Activated CD4-positive, alpha-beta T cell treated with anti-CD3 and anti-CD28 coated beads, Interleukin-2, amount 50 U/mL, for 24 hours (primary cell): ENCODE measurements at places on chromosomes 2 and 18.

GRCh38 chr2:101047774-101048173 lies 45.7 kb downstream of the RPL31 start:
- no peak for DNase-seq

DNA sequence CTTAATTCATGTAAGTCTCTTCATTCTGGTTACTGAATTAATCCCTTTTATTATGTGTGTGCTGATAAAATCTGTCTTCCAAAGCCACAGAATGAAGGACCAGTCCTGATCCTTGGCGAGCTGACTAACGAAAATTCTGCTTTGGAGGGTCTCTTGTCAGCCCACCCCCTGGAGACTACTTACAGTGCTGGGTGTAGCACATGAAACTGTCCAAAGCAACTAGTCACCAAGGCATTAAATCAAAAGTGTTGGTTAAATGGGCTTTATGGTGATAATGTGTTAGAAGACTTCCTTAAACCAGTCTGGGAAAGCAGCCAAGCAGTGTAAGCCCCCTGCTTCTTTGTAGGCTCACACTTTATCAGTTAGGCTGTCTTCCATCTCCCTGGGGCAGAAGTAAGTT lies 420.2 kb downstream of the SUCLG1 start:
- DNase-seq = no peak

DNA sequence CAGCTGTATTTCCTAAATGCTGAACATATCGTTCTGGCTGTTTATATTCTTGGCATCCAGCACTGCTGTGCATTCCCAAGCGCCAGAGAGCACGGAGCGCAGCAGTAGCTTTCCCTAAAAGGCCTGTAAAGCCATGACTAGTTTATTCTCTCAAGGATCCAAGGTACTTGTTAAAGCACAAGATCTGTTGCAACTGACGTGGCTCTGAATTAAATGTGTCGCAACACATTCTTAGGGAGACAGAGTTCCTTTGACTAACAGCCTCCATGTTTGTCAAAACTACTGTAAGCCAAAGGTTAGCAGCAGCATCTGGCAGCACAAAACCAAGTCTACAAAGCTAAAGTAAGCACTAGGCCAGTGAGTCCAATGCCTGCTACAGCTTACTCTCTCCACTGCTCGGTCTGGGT lies 188.6 kb upstream of the FN1 start:
- no peak for DNase-seq

DNA sequence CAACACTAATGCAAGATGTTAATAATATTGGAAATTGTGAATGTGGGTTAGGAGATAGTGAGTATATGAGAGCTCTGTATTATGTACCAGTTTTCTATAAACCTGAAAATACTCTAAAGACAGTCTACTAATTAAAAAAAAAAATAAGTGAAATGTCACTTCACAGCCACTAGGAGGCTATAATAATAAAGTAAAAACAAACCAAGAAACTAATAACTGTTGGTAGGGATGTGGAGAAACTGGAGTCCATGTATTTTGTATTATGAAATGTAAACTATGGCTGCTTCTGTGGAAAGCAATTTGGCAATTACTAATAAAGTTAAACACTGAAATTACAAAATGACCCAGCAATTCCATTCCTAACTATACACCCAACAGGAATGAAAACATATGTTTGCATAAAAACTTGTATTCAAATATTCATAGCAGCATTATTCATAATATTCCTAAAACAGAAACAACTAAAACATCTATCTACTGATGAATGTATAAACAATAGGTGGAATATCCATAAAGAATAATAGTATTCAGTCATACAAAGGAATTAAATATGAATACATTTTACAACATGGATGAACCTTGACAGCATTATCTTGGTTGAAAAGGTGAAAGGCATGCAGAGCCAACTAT lies 36.2 kb downstream of the CCDC178 start:
- no peak for DNase-seq

DNA sequence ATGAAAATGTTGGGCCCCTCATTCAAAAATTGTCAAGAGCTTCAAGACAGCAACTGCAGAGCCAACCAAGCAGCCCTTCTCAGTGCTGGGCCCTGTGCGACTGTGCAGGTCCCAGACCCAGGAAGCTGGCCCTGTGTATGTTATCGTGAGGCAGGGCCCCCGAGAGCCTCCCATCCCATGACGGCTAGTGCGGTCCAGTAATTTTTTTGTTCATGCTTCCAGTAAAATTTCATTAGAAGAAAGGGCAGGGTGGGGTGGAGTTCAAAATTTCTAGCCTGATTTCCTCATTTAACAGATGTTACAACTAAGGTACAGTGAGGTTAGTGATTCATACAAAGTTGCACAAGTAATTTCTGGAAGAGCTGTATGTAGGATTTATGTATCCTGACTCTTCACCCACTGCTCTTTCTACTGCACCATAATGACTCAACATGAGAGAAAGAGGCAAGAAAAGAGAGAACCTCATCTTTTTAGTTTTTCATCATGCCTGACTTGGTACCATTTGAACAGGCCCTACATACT lies 105.5 kb downstream of the ZEB2 start:
- no peak for DNase-seq

DNA sequence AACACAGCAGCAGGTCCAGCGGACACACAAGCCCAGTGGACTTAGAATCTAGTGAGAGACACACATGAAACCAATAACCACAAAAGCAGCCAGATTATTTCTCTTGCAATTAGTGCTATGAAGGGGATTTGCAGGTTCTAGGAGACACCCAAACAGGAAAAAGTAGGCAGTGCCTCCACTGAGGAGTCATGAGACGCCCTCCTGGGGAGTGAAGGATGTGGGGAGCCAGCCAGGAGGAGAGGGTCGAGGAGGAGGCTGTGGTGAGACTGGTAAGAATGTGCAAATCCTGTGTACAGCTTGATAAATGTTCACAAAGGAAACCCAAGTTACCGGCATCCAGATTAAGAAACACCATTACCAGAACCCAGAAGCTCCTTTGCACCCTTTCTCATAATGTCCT lies 2.7 kb upstream of the CAPN13 start:
- DNase-seq = no peak
